Vagina (tissue), 2 donors: ENCODE measurements at places on chromosomes 5 and 9.

DNA sequence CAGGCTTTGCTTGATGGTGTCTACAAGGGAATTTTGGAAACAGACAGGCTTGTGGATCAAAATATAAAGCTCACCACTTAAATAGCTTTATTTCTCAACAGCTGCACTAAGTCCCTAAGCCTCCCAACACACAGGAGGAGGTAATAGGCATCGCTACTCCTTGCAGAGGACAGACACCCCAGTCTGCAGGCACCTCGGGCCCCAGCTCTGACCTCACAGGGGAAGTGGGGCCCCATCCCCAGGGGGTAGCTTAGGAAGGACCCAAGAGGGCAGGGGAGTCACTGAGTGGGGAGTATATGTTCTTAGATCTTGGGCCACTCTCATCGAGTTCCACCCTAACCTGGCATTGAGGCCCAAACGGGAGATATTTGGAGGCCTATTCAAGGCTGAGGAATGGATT, 66.7 kb upstream of the XPA start:
- DNase-seq = no peak

GRCh38 chr9:96567203-96567700, 52.4 kb downstream of the CDC14B start:
- DNase-seq = no peak

- DNase-seq = no peak
Measured at GRCh38 chr5:79612667-79613198, 492 bp downstream of the TENT2 start.

DNA sequence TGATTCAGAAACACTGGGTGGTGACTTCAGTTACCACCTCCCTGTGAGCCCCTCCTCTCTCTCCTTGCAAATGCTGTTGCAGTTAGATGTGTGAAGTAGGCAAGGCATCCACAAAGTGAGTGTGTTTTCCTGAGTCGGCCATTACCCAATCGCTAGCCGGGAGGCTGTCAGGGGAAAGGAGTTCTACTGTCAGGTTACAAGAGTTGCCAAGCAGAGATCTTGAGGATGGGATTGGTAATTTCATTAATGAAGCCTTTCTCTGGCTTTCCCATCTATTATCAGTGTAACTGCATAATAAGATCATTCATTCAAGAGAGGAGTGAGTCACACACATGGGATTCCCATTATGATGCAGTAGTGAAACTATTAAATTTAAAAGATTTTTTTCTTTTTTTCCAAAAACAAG, 106.9 kb downstream of the GLDC start:
- DNase-seq = no peak

DNA sequence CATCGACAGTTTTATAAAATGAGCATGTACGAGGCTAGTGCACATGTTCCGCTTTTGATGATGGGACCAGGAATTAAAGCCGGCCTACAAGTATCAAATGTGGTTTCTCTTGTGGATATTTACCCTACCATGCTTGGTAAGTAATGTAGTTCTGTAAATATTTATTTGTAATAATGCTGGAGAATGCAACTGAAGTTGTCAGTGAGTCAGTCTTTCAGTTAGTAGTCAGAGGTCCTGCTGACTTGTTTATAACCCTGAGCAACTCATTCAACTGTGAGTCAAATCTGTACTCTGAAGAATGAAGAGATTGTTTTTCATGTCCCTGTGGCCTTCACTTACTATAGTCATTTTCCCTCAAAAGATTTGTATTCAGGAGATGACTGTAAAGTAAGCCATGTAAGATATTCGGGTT, 28.4 kb upstream of the GPR150 start:
- DNase-seq = no peak

GRCh38 chr5:154371687-154372086, 74.1 kb upstream of the SAP30L start:
- DNase-seq = no peak

GRCh38 chr5:61599370-61600122, 267.5 kb downstream of the ZSWIM6 start:
- DNase-seq = no peak

DNA sequence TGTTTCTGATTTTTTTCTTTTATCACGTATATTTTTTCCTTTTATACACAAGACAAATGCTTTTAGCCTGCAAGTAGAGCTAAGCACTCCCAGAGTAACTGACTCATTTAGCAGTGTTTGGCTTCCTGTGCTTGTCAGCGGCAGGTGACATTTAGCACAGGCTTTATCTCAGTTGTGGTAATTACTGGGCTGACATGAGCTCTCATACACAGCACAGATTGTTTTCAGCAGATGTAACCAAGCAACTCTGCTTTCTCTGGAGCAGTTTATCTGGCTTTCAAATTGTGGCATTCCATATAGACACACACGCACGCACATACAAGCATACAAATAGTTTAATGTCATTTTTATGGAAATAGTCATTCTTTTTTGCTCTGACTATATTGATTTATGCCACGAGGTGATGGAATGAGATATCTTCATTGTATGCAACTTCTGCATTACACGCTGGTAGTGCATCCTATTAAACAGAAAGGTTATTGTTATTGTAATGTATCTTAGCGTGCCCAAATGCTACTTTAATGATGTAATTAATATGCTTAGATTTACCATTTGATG, 379.0 kb upstream of the GRAMD2B start:
- DNase-seq = no peak

GRCh38 chr5:131081913-131082488, 83.1 kb downstream of the HINT1 start:
- DNase-seq = no peak

GRCh38 chr9:33080534-33080933, 4.1 kb upstream of the SMU1 start:
- DNase-seq = no peak

DNA sequence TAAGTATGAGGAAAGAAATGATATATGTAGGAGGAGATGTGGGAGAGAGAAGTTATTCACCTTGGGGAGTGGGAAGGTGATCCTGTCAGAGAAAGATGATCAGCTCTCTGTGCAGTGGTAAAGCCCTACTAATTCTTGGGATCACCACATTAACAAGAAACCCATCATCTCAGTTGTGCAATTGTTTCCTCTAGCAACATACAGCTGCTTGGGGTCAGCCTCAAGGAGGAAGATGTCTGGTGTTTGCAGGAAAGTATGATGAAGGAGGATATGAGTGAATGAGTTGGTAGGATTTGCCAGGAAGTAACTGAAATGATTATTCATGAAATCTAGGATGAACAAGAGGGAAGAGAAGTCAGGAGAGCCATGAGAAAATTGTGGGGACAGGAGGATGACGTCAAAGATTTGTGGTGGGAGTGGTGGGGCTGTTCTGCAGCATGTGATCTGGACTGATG, 50.1 kb downstream of the TNFSF8 start:
- no peak for DNase-seq

GRCh38 chr9:104263942-104264341, 169.8 kb downstream of the SMC2 start:
- no peak for DNase-seq
